IgD-negative memory B cell (primary cell): ENCODE measurements at places on chromosomes 16 and 17. TPM values are rescaled to one million over a fixed set of nuclear protein-coding genes. Genes with fewer than 3 reads are reported as not detected.

FNDC8 gene
- polyA plus RNA-seq = not detected

KRTAP3-1 gene
- polyA plus RNA-seq = not detected

NUP88 gene
- polyA plus RNA-seq = 188 TPM

ZNF830 gene
- polyA plus RNA-seq = 22.7 TPM

RTN4RL1 gene
- polyA plus RNA-seq = 0.44 TPM

CRLF3 gene
- 76.6 TPM for polyA plus RNA-seq

ERN2 gene
- not detected for polyA plus RNA-seq

POLG2 gene
- 9.3 TPM for polyA plus RNA-seq

CXCL16 gene
- polyA plus RNA-seq = 17.7 TPM

VMP1 gene
- polyA plus RNA-seq = 35.5 TPM

CARHSP1 gene
- 36.4 TPM for polyA plus RNA-seq

OR4D1 gene
- 0.11 TPM for polyA plus RNA-seq

SLFN14 gene
- polyA plus RNA-seq = not detected

CDH8 gene
- polyA plus RNA-seq = not detected

ZNF205 gene
- polyA plus RNA-seq = not detected

CCL3 gene
- 1.2 TPM for polyA plus RNA-seq

GCGR gene
- polyA plus RNA-seq = not detected

SEPHS2 gene
- polyA plus RNA-seq = 64.0 TPM

C16orf46 gene
- polyA plus RNA-seq = not detected

ACD gene
- 48.6 TPM for polyA plus RNA-seq

SULT1A2 gene
- polyA plus RNA-seq = not detected

HSD17B1 gene
- polyA plus RNA-seq = 0.39 TPM

SLFN12L gene
- 1.9 TPM for polyA plus RNA-seq

GRAPL gene
- 10.1 TPM for polyA plus RNA-seq

TMEM256 gene
- 84.7 TPM for polyA plus RNA-seq

SLC47A1 gene
- not detected for polyA plus RNA-seq

RASL10B gene
- not detected for polyA plus RNA-seq

ASIC2 gene
- not detected for polyA plus RNA-seq

SLC35G3 gene
- not detected for polyA plus RNA-seq

GRB7 gene
- not detected for polyA plus RNA-seq

AIPL1 gene
- polyA plus RNA-seq = not detected

WNT9B gene
- polyA plus RNA-seq = not detected

PSMD7 gene
- polyA plus RNA-seq = 96.1 TPM

NOTUM gene
- not detected for polyA plus RNA-seq

MT4 gene
- polyA plus RNA-seq = not detected

HS3ST2 gene
- polyA plus RNA-seq = not detected

CCDC144A gene
- not detected for polyA plus RNA-seq

IRF8 gene
- 718 TPM for polyA plus RNA-seq
